ENCODE measurements at places on chromosomes 6 and 20.

- no peak for DNase-seq
Measured at GRCh38 chr6:14728396-14729024, 517.4 kb upstream of the JARID2 start.

GRCh38 chr6:151876122-151876521 lies 68.6 kb downstream of the ESR1 start:
- DNase-seq: no peak

- no peak for DNase-seq
Measured at GRCh38 chr6:32216285-32216684, 7.6 kb downstream of the NOTCH4 start.

DNA sequence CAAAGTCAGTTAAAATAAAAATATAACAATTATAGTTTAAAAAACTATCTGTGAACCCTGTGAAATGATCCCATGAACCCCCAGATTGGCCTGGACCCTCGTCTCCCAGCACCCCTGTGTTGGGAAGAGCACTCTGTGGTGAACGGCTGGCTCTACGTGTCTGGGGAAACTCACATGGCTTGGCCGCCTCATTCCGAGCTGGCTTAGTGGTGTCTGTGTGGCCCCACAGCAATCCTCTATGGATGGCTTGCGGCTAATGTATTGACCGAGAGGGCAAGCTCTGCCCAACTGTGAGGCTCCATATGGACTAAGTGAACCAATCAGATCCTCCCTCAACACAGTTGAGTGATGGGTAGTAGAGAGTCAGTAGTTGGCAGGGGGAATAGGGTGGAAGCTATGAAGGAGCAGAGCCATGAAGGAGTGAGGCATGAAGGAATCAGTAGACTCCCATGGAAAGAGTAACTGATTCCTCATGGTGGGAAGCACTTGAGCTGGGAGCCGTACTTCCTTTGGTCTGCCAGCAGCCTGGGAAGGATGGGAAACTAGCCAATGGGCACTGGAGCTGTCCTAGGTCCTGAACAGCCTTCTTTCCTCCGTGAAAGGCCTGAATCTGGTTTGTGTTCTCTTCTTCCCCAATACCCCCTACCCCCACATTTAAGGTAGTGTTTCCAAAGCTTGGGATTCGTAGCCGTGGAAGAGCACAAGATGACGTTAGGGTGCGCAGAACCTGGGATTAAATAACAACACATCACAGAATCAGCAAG lies 21.6 kb upstream of the ZNF831 start:
- no peak for DNase-seq

GRCh38 chr6:4870821-4871494 lies 94.8 kb downstream of the CDYL start:
- DNase-seq: no peak
